ENCODE measurements at places on chromosomes 12 and 14. TPM values are rescaled to one million over a fixed set of nuclear protein-coding genes. Genes with fewer than 3 reads are reported as not detected.

Gene ANKRD33
- total RNA-seq: 2.9 TPM

Gene EPYC
- 2.2 TPM for total RNA-seq

Gene HOXC10
- total RNA-seq: 3.4 TPM

Gene TMEM179
- 9.1 TPM for total RNA-seq

Gene RNASE9
- 9.6 TPM for total RNA-seq

Gene CLMN
- 10.8 TPM for total RNA-seq

Gene KRT78
- 8.7 TPM for total RNA-seq

Gene ESPL1
- total RNA-seq: 8.4 TPM

Gene IGF1
- 18.1 TPM for total RNA-seq

GRCh38 chr12:26821212-26821701 is 11.7 kb downstream of the ITPR2 start:
- DNase-seq: peak; percentile 80

- no peak for DNase-seq
These were observed 202.6 kb upstream of the FOXN3 start for GRCh38 chr14:89619596-89619995.

DNA sequence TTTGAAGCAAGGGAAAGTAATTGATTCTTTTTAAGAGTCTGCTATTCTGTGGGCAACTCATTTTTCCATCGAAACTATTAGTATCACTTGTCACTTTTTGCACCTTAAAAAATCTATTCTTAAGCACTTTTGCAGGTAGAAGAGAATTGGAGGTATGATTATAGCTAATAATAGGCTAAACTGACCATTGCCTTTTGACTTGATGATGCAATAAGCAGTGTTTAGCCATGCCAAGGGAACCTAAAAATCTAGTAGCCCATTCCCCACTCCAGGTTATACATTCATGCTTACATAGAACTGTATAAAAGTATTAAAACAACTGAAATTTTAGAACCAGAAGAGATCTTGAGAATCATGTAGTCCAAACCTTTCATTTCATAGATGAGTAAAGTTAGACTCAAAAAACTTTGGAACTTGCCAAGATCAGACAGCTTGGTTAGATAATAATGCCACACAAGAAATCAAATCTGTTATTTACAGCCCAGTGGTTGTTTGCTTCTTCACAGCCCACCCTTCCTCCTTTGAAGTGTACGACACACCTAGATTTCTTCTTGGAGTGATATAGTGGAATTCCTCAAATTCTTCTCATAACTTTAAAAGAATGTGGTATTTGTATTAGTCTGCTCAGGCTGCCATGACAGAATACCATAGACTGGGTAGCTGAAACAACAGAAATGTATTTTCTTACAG is 21.7 kb upstream of the GARIN2 start:
- DNase-seq: no peak

DNA sequence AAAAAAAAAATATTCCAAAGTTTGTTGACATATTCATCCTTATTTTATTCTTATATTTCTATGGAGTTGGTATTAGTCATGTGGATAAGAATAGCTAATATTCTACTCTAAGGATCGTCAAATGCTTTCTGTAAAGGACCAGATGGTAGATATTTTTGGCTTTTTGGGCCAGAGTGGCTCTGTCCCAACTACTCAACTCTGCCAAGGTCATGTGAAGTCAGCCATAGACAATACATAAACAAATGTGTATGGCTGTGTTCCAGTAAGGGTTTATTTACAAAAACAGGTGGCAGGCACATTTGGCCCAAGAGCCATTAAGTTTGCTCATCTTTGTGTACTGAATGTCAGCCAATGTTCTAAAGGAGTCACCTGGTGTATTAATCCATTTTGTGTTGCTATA is 131.8 kb downstream of the TBX5 start:
- no peak for DNase-seq

- no peak for DNase-seq
These were observed 259.6 kb downstream of the CCER1 start for GRCh38 chr12:90695415-90695814.

Data from umbilical cord (tissue), 2 donors.